ENCODE measurements at places on chromosomes 6 and 20.

DNA sequence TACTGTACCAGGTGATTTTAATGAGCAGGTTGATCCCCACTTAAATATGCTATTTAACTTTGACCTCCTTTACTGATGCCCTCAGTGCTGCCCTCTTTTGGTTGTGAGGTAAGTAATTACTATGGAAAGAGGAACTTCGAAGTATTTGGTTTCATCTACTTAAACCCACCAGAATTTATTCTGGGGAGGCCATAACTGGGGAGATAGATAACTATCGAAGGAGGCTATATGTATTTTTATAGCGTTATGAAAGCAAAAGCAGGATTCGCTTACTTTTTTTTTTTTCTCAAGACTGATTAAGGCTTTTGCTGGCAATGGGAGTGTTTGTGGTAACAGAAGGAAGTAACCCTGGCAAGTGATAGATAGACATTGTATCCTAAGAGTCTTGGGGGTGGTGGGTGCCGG, 168.9 kb upstream of the CENPW start:
- H3K4me3 ChIP-seq = no peak overlapping the region
- H3K27ac ChIP-seq = no peak overlapping the region
- H3K4me1 ChIP-seq = no peaks in the 10 kb centered on the region
- peak; percentile 21 for DNase-seq
- H3K27me3 ChIP-seq = no peaks in the 10 kb centered on the region
- H3K36me3 ChIP-seq = no peaks in the 10 kb centered on the region

GRCh38 chr6:41821266-41821665, 33.8 kb downstream of the TOMM6 start:
- no peak overlapping the region for H3K4me3 ChIP-seq
- no peaks in the 10 kb centered on the region for H3K36me3 ChIP-seq
- no peaks in the 10 kb centered on the region for H3K4me1 ChIP-seq
- no peak for DNase-seq
- H3K27ac ChIP-seq = no peak overlapping the region

DNA sequence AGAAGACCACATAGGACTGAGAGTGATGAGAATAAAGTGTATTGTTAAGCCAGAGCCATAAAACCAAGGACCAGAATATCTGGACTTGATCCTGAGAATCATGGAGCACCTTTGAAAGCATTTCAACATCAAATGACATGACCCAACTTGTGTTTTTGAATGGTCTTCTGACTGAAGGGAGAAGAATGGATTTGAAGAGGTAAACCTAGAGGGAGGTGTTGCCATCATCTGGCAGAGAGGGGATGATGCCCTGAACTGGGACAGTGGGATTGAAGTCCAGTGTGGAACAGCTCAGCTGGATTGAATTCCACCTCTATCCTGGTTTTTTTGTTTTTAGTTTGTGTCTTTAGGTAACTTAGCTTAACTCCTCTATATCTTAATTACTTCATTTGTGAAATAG, 570.0 kb downstream of the TBC1D32 start:
- H3K27ac ChIP-seq = no peak overlapping the region
- no peak for DNase-seq
- no peaks in the 10 kb centered on the region for H3K36me3 ChIP-seq
- H3K27me3 ChIP-seq = no peaks in the 10 kb centered on the region

- H3K27ac ChIP-seq = no peak overlapping the region
- H3K36me3 ChIP-seq = no peaks in the 10 kb centered on the region
- no peak for DNase-seq
- no peaks in the 10 kb centered on the region for H3K4me1 ChIP-seq
Observed at GRCh38 chr6:123168892-123169773, 173.1 kb downstream of the CLVS2 start.

- H3K4me3 ChIP-seq = no peak overlapping the region
- no peaks in the 10 kb centered on the region for H3K4me1 ChIP-seq
- no peaks in the 10 kb centered on the region for H3K36me3 ChIP-seq
Observed at GRCh38 chr20:6061544-6061943, 7.7 kb upstream of the LRRN4 start.

GRCh38 chr20:461254-462198, 807 bp downstream of the TBC1D20 start:
- H3K27ac ChIP-seq = peak overlapping the region; percentile 89
- peak overlapping the region; percentile 68 for H3K4me3 ChIP-seq
- no peak for DNase-seq
- H3K4me1 ChIP-seq = peaks cover 45% of the 10 kb centered on the region
- H3K27me3 ChIP-seq = no peaks in the 10 kb centered on the region

DNA sequence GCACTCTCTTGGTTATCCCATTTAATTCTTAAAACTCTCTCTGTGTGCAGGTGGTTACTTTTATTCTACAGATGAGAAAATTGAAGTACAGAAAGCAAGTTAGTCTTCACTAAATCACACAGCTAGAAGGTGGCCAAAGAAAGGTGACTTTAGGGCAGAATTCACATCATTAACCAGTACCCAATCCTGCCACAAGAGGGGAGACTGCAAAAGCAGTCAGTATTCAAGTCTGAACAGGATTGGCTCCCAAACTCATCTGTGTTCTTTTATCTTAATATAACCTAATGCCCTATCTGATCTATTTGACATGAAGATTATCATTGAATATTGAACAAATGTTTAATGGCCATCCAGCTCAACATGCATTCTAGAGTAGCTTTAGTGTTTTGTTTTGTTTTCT, 225.3 kb upstream of the FAM83B start:
- H3K27me3 ChIP-seq = no peaks in the 10 kb centered on the region
- no peaks in the 10 kb centered on the region for H3K36me3 ChIP-seq
- H3K4me1 ChIP-seq = peaks cover 18% of the 10 kb centered on the region
- no peak overlapping the region for H3K27ac ChIP-seq

- no peak overlapping the region for H3K4me3 ChIP-seq
- no peaks in the 10 kb centered on the region for H3K4me1 ChIP-seq
- H3K36me3 ChIP-seq = no peaks in the 10 kb centered on the region
Observed at GRCh38 chr6:33978412-33979150, 167.3 kb downstream of the GRM4 start.

DNA sequence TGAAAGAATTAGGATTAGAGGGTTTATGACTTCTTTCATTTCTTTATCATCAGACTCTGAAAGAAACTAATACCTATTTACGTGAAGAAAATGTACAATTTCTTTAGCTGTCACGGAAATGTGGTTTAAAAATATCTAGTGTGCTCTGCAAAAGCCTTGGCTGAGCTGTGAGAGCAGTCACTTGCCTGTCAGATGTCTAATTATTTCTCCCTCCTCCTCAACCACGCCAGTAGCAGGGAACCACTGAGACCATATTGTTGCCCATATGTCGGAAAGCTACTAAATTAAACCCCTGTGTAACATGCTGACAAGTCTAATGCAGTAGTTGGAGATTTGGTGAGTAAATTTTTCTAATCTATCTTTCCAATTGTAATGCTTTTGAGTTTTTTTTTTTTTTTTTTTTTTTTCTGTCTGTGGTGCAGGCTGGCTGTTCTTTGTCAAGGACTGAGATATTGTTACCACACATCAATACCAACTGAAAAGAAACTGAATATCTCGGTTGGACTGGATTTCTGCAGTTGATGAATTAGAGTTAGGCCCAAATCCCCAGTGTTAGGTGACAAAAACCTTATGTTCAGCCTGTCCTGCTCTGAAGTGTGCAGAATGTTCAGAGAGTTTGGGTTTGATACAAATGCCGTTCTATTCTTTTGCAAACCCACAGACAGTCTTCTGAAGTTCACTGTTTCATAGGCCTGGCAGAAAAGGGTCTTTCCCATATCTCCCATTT, 302.9 kb upstream of the SYNCRIP start:
- no peaks in the 10 kb centered on the region for H3K27me3 ChIP-seq
- no peak overlapping the region for H3K4me3 ChIP-seq
- no peak for DNase-seq

- no peaks in the 10 kb centered on the region for H3K36me3 ChIP-seq
- H3K27me3 ChIP-seq = no peaks in the 10 kb centered on the region
- peaks cover 20% of the 10 kb centered on the region for H3K4me1 ChIP-seq
- no peak for DNase-seq
- H3K4me3 ChIP-seq = no peak overlapping the region
- no peak overlapping the region for H3K27ac ChIP-seq
Observed at GRCh38 chr6:6716998-6717763, 128.7 kb downstream of the LY86 start.

- H3K4me3 ChIP-seq = no peak overlapping the region
- no peak for DNase-seq
- H3K36me3 ChIP-seq = no peaks in the 10 kb centered on the region
- no peak overlapping the region for H3K27ac ChIP-seq
- no peaks in the 10 kb centered on the region for H3K4me1 ChIP-seq
Observed at GRCh38 chr6:7535498-7535897, 6.0 kb upstream of the DSP start.

GRCh38 chr20:23456409-23456808, 3.7 kb upstream of the CST11 start:
- no peak for DNase-seq
- no peak overlapping the region for H3K27ac ChIP-seq
- H3K36me3 ChIP-seq = no peaks in the 10 kb centered on the region
- H3K4me3 ChIP-seq = no peak overlapping the region

- no peak for DNase-seq
- no peak overlapping the region for H3K4me3 ChIP-seq
- H3K27me3 ChIP-seq = no peaks in the 10 kb centered on the region
- no peaks in the 10 kb centered on the region for H3K36me3 ChIP-seq
Observed at GRCh38 chr6:145327586-145327985, 407.7 kb downstream of the EPM2A start.

- no peaks in the 10 kb centered on the region for H3K27me3 ChIP-seq
- H3K4me3 ChIP-seq = no peak overlapping the region
- peaks cover 9% of the 10 kb centered on the region for H3K4me1 ChIP-seq
- H3K27ac ChIP-seq = no peak overlapping the region
Observed at GRCh38 chr6:32200711-32201475, 8.4 kb upstream of the GPSM3 start.

DNA sequence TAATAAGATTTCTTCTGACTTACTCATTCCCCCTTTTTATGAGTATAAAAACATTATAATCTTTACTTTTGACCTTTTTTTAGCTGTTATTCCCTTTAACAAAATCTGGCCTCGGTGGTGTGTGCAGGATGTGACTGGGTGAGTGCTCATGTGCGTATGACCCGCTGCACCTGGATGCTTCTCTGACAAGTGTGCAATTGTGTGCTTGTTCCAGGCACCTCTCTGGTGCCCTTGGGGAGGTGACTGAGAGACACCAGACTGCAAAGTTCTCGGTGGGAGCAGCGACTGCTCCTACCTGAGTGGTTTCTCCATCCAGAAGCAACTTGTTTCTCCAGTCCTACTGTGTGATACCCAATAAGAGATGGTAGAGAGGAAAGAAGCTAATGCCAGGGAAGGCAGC, 65.0 kb downstream of the ISM1 start:
- H3K4me3 ChIP-seq = no peak overlapping the region
- H3K4me1 ChIP-seq = no peaks in the 10 kb centered on the region
- no peak for DNase-seq
- H3K27me3 ChIP-seq = no peaks in the 10 kb centered on the region
- no peak overlapping the region for H3K27ac ChIP-seq
- no peaks in the 10 kb centered on the region for H3K36me3 ChIP-seq

DNA sequence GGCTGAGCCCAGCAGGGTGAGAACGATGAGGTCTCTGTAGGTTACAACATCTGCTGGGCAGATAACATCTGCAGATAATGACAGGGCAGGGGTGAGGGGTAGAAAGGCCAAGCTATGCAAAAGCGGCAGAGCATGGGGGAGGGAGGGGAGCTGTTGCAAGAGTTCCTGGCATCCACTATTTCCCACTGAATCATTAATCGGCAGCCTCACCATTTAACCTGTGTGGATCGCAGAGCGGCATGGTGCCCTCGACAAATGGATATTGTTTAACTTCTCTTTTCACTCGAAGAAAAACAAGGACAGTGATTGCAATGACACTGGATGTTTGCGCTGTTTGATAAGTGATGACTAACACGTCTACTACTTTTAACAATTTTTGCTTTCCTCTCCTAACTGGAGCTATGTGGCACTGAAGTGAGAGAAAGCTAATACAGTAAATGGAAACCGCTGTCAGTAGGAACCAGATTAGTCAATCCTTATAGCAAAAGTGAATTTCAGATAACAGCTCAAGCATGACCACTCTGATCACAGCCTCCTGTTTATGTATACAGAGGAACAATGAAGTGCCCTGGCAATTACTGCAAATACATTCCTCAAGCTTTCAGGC, 381.5 kb downstream of the TFAP2A start:
- DNase-seq = no peak
- no peaks in the 10 kb centered on the region for H3K27me3 ChIP-seq
- H3K36me3 ChIP-seq = no peaks in the 10 kb centered on the region
- H3K27ac ChIP-seq = no peak overlapping the region
- no peaks in the 10 kb centered on the region for H3K4me1 ChIP-seq

GRCh38 chr6:92364948-92365541, 1054.3 kb downstream of the EPHA7 start:
- DNase-seq = no peak
- H3K27ac ChIP-seq = no peak overlapping the region
- no peaks in the 10 kb centered on the region for H3K27me3 ChIP-seq
- H3K36me3 ChIP-seq = no peaks in the 10 kb centered on the region

- H3K4me1 ChIP-seq = no peaks in the 10 kb centered on the region
- no peak overlapping the region for H3K27ac ChIP-seq
- H3K36me3 ChIP-seq = no peaks in the 10 kb centered on the region
Observed at GRCh38 chr6:16953905-16954304, 147.9 kb upstream of the STMND1 start.

DNA sequence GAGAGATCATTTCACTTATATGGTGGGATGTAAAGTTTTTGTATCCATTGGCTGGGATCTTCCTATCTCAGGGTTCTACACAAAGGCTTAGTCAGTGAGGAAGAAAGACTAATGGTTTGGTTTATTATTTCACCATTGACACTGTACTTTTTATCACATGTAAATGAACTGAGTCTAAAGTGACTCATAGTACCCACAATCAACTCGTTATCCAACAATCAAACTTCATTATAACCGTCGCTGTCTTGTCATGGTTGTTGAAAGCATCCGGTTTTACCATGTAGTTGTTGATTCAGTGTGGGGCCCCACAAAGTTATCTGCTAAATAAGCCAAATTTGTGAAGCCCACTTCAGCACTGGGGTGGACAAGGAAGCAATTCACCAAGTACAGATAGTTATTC, 55.8 kb upstream of the MTRF1L start:
- no peaks in the 10 kb centered on the region for H3K4me1 ChIP-seq
- H3K36me3 ChIP-seq = no peaks in the 10 kb centered on the region
- H3K4me3 ChIP-seq = no peak overlapping the region
- no peak overlapping the region for H3K27ac ChIP-seq
